Nasal cavity respiratory epithelium epithelial cell of viscerocranial mucosa (primary cell): ENCODE measurements at places on chromosomes 13 and 19. TPM values are rescaled to one million over a fixed set of nuclear protein-coding genes. Genes with fewer than 3 reads are reported as not detected.

The MIA gene
- total RNA-seq, result 0.34 and 0.71 TPM in 2 replicates

The ZNF20 gene
- total RNA-seq, result 2.7 and 7.5 TPM in 2 replicates

The NMRK2 gene
- not detected in 2 replicates for total RNA-seq

The KLF5 gene
- total RNA-seq, result 79.6 and 82.7 TPM in 2 replicates

The LRRC8E gene
- 18.1 and 28.7 TPM in 2 replicates for total RNA-seq

The ANKRD24 gene
- total RNA-seq, result 0.34 and 2.5 TPM in 2 replicates
